HuH-7.5 (cell line): ENCODE measurements at places on chromosomes 6 and 20.
A peak's percentile ranks its signal among the peaks of the same experiment; 100 is the strongest.

GRCh38 chr20:53547664-53548239 is 45.9 kb downstream of the ZNF217 start:
- DNase-seq: peak; percentile 67

GRCh38 chr6:35967076-35967774 is 46.3 kb upstream of the SRPK1 start:
- DNase-seq: no peak

DNA sequence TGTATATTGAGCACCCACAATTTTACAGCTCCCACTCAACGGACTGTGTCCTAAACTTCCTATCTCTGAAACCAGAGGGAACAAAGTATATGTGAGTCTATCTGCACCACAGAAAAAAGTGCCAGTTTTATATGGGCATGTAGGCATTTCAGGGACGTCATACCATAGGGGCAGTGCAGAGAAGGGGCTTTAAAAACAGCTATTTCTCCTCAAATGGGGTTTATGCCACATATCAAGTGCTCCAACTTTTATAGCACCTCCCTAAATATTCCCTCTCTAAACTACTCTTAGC is 28.9 kb upstream of the ASF1A start:
- DNase-seq: no peak

GRCh38 chr6:7425808-7426190 is 36.2 kb downstream of the RIOK1 start:
- no peak for DNase-seq

- no peak for DNase-seq
These were observed 25.3 kb downstream of the SERAC1 start for GRCh38 chr6:158142789-158143188.

DNA sequence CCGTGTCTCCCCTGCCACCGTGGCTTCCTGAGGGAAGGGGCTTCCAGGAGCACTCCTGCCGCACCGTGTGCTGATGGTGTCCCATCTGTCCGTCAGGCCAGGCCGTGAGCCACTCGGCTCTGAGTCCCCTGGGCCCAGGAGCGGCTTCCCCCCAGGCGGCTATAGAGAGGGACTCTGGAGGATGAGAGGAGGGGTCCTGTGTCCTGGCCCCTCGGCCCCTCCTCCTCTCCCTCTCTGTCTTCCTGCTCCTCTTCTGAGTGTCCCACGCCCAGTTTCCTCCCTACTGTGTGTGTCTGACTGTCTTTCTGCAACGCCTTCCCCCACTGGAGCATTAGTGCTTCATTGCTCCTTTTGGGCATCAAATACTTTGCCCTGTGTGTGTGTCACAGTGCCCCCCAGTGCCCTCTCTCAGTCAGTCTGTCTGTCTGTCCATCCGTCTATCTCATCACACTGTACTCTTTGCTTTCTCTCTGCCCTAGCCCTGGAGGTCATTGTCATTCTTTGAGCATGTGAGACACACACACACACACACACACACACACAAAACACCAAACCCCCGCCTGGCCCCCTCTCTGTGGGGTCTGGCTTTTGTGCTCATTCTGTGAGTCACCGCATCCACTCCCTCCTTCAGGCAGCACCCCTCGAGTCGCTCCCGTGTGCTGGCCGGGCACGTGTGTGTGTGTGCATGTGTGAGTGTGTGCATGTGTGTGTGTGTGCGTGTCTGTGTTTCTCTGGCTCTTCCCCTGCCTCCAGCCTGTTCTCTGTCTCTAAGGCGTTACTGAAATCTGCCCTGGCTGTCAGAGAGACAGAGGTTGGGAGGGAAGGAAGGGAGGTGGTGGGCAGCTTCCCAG is 71.9 kb downstream of the SRC start:
- no peak for DNase-seq

DNA sequence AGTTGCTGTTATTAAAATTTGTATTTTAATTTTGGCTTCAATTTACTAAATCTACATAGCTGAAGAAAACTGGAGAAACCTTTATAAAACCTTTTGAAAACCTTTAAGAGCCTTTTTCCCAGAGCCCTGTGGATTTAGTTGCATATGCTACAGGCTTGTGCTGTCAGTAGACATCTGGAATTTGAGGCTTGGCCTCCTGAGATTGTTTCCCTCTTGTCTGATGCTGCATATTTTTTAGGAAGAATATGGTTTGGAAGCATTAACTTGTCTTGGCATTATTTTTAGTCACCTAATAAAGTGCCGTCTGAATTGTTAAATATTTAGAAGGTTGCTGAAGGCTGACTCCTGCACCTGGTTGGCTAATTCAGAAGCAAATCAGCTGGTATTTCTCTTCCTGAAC is 369.4 kb downstream of the UTRN start:
- DNase-seq: no peak

DNA sequence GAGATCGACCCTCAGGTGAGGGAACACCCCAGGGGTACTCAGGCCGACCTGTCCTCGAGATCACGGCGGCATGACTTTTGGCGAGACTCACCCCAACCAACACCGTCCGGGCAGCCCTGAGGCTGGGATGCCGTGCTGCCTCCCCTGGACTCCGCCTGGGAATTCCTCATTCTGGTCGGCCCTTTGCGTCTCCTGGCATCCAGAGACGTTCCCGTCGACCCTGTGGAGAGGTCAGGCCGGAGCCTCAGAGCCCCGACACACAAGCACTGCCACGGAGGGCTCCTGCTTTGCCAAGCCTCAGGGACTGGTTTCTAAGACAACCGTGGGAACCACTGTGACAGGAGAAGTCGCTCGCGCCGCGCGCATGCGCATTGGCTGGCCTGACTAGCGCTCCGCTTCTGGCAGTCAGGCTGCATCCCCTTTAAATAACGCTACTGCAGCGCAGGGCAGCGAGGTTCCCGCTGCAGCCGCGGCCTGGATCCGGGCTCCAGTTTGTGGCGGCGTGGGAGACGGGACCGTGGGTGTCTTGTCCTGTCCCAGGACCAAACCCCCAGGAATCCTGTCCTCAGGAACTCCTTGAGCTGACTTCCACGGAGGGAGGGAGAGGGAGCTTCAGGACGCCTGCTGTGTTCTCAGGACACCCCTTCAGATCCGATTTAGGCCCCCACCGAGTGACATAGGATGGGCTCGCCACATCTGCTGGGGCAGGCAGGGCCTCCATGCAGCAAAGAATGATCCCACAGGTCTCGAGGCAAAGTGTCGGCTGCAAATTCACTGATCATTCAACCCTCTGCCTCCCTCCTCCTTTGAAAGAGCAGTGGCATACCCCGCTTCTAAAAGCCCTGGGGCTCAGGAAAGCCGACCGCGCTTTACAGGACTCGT is 163.2 kb upstream of the ZNF337 start:
- no peak for DNase-seq

DNA sequence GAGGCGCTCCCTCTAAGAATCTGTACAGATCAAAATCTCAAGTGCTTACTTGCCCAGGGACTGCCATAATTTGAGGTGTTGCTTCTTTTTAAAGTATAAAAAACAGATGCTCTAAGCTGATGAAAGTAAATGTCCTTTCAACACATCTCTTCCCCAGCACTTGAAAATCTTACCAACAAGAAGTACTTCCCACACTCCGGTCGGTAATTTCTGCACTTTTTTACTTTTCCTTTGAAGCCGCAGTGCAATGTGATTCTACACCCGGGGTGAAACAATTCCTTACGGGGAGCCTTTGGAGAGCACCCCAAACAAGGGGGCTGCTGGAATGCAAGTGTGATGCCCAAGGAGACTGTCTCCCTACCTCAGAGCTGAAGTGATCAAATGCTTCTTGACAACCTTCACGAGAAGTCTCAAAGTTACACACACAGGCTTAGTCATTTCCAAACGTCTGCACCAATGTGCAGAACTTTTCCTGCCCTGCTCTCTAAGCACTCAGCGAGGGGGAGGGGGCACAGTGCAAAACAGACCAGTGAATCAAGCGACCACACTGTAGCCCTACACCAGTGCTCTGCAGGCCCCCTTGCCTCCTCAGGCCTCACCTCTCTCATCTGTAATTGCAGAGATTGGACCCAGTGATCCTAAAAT is 56.7 kb downstream of the ATXN1 start:
- no peak for DNase-seq

DNA sequence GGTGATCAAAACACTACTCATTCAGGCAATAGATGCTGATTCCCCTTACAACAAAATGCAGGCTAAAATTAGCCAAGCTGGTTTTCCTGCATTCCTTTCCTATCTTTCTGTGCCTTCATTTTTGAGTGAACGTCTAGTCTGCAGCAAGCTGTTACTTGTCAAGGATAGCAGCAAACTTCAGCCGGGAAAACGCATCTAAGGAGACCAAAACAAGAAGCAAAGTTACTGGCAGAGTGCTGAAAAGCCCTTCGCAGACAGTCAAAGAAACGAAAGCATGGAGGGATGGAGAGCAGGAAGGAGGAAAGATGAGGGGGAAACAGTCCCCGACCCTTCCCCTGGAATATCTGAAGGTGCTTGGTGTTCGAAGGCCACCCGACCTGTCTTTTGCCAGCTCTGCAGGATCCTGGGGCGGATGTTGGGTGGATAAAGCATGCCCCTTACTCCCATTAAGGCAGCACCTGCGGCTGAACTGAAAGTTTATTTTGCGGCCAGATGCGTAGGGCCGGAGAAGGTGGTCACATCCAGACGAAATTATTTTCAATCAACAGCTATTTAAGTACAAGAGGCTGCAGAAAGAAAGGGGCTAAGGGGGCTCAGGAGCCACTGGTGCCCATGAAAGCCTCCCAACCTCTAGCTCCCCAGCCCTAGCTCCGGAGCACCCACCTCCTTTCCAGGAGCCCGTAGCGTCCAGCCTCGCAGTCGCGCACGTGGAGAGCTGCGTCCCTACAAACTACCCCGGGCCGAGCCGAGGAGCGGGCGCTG is 538 bp downstream of the FERMT1 start:
- no peak for DNase-seq

- no peak for DNase-seq
These were observed 5.2 kb downstream of the FAXC start for GRCh38 chr6:99344289-99344688.

- DNase-seq: no peak
These were observed 1.1 kb upstream of the TREML1 start for GRCh38 chr6:41155132-41155805.

GRCh38 chr20:57787151-57787989 is 77.6 kb upstream of the PMEPA1 start:
- no peak for DNase-seq

GRCh38 chr20:19465536-19465935 is 253.1 kb downstream of the SLC24A3 start:
- no peak for DNase-seq

DNA sequence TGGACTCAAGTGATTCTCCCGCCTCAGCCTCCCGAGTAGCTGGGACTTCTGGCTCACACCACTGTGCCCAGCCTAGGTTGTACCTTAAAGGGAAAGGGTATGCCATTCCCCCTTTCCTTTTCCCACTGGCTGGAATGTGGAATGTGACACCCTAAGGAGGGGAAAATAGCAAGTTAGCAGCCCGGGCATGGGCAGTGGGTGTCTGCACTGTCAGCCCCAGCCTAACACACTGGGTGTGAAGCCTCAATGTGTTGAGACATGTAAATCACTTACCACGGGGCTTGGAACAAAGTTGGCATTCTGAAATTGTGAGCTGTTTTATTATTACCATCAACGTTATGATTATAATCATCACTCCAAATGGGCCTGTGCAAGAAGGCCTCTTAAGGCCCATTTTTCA is 80.8 kb upstream of the PTPN1 start:
- DNase-seq: no peak

- no peak for DNase-seq
These were observed 109.1 kb downstream of the C6orf58 start for GRCh38 chr6:127686084-127686483.
